ENCODE measurements at places on chromosomes 5 and 9.

GRCh38 chr9:83062651-83063527, at the start of gene RASEF:
TSS of gene RASEF (minus strand) at chr9:83063142. CDS start at chr9:83062867, 275 bp downstream.
- DNase-seq: no peak

- no peak for DNase-seq
Measured at GRCh38 chr5:79859588-79859987, 131.5 kb downstream of the MTX3 start.

GRCh38 chr5:173629628-173630027, 13.2 kb upstream of the BOD1 start:
- no peak for DNase-seq

- no peak for DNase-seq
Measured at GRCh38 chr9:98795970-98796363, 388 bp downstream of the ANKS6 start.

- DNase-seq: no peak
Measured at GRCh38 chr9:70428781-70429180, 14.3 kb upstream of the KLF9 start.

DNA sequence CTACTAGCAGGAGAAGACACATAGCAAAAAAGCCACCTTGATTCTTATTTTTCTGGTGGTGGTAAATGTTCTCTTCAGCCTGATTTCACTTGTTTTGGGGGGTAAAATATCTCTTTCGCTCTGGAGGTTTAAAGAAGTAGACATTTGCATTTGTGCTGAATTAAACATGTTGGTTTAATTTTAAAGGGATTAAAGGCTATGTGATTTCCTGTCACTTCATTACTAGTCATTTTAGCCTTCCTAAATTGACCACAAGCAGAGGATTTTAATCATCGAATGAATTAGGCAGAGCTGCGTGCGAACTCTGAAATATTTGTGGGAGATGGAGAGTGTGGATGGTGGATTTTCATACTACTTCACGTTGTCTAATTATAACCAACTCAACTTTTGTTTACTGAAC, 4.8 kb downstream of the RASGRF2 start:
- DNase-seq: no peak

DNA sequence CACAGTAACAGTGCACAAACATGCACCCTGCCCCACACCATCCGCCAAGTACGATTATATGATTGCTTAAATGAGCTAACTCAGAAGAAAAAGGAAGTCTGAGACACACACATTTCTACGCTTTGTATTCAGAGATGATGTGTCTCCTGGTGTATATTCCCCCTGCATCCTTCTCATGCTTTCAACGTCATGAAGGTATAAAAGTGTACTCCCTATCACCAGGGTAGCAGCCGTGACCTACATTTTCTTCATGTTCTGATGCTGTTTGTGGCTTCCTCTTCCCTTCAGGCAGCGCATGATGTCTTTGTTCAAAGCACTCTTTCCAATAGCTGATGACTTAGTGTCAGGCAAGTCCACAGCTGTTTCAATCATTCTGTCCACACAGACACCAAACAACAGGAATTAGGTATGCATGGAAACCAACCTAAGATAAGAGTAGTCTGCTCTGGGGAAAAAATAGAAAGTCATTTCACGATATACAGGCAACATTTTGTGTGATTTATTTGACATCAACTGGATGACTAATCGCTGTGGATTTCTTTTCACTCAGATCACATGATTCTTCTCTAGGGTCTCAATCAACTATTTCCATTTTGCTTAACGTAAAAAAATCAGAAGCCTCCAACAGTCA, 269.4 kb upstream of the PTGER4 start:
- peak; percentile 33 for DNase-seq

- no peak for DNase-seq
Measured at GRCh38 chr5:38642189-38642911, 85.9 kb upstream of the LIFR start.

DNA sequence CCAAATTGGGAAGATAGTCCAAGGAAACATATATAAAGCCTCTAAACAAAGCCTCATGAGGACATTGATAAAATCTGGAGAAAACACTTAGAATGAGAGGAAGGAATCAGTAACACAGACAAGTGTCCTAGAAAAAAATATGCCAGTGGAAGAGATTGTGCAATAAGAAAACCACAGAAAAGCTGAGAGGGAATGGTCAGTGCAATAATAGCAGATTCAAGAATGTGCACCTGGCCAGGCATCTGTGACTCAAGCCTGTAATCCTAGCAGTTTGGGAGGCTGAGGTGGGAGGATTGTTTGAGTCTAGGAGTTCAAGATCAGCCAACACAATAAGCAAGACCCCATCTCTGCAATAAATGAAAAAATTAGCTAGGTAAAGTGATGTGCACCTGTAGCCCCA, 691.2 kb upstream of the CDH6 start:
- no peak for DNase-seq

- DNase-seq: no peak
Measured at GRCh38 chr5:423233-423565, 19.8 kb upstream of the EXOC3 start.

DNA sequence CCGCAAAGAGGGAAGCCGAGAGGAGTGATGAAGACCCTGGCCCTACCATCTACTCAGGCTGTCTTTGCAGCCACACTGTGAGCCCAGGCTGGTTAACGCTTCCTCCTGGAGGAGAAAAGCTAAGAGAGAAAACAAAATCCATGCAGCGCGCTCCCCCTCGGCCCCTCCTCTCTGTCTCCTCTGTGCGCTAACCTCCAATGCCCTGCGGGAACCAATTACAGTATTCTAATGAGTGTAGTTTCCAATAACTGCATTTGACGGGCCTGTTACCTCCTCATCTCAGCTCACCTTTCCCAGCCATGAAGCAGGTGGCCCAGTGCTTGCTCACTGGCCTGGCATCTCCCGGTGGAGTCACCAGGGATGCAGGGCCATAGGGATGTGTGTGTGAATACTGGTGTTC, 565.5 kb downstream of the EBF1 start:
- no peak for DNase-seq

DNA sequence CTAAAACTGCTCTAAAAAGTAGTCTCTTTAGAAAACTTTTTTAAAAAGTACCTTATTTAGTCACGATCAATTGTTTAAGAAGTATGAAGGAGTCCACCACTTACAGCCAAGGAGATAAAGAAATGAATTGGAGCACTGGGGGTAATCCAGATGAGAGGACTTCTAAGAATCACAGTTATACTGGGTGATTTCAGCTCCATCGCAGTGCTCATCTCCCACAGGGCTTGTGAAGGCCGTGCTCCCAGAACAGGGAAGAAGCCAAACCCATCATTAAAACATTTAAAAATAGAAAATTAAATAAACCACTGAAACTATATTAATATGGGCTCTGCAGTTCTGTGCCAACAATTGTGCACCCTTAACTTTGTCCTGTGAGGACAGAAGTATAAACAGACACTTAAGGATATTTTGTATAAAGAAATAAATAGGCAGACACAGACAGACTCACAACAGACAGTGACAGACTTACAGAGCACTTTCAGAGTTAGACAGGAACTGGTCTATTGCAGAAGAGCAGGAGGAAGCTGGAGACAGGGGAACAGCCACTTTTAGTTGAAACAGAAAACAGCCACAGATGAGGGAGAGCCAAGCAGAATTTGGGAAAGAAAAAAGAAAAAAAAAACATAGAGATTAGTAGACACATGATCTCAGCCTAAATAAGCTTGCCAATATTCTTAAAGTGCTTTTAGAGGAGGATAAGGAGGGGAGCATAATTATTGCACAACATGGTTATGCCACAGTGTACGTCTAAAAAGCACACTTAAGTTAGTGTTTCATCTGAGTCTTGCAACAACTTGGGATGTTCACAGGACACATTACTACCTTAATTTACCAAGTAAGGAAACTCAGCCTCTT, 81.8 kb downstream of the FBXO38 start:
- DNase-seq: no peak

- DNase-seq: no peak
Measured at GRCh38 chr5:37849641-37850040, 9.8 kb upstream of the GDNF start.

GRCh38 chr9:132744881-132745755, 74.9 kb downstream of the GTF3C4 start:
- DNase-seq: no peak

- no peak for DNase-seq
Measured at GRCh38 chr5:11719888-11720481, 184.3 kb downstream of the CTNND2 start.

Measured in activated T-cell treated with anti-CD3 and anti-CD28 coated beads for 1 hour (primary cell).